RPMI7951 (cell line): ENCODE measurements at places on chromosomes 12 and 14. TPM values are rescaled to one million over a fixed set of nuclear protein-coding genes. Genes with fewer than 3 reads are reported as not detected.

- DNase-seq, result peak; percentile 71
Measured at GRCh38 chr12:121872546-121873215, 14.0 kb upstream of the HPD start.

- no peak for DNase-seq
Measured at GRCh38 chr14:75141062-75141461, 14.2 kb upstream of the NEK9 start.

DNA sequence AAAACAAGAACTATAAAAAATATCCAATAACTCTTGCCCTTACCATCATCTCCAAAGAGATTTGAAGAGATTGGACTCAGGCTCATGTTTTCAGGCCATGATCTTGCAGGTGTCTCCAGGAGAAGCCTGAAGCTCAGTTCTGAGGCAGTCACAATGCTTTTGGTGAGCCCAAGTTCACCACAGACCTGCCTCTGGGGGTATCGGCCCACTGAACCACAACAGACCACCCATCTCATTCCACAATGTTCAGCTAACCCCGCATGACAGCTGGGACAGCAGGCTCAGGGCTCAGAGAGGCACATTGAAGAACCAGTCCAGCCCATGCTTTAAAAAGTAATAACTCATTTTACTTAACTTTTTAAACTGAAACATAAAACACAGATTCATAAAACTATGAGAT, 28.3 kb upstream of the APOLD1 start:
- DNase-seq, result no peak

DNA sequence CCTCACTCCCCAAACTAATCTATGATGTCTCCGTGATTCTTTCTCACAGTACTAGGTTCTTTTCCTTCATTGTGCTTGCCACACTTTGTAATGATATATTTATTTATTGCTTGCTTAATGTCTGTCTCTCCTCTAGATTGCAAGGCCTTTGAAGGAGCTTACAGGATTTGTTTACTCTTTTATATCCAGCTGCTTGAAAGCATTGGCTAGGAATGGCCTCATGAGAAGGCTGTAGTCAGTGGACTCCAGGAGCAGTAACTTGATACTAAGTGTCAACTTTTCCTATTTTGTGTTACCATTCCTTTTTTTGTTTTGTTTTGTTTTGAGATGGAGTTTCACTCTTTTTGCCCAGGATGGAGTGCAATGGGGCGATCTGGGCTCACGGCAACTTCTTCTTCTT, 7.3 kb upstream of the FAM234B start:
- no peak for DNase-seq

DNA sequence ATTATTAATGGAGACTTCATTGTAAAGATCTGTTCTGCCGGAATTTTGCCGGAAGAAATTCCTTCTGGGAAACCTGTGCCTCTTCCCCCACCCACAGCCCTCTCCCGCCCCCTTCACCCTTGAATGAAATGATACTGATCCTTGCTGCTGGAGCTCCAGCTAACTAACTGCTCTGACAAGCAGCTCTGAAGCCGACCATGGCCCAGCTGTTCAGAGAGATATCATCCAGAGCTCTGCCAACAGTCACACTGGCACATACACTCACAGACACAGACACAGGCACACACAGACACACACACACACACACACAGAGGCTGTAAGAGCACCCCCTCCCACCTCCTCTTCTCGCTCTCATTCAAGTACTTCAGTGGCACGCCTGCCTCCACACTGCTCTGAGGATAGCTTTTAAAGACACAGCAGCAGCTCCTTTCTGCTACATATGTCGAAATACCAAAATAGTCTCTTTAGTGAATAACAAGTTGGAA, 88.6 kb downstream of the R3HDM2 start:
- DNase-seq, result no peak

GRCh38 chr12:98894412-98895085, 249.5 kb downstream of the APAF1 start:
- DNase-seq, result no peak

- no peak for DNase-seq
Measured at GRCh38 chr12:48882972-48883304, 17.3 kb upstream of the RND1 start.

- DNase-seq, result no peak
Measured at GRCh38 chr14:61542848-61543790, 152.2 kb upstream of the HIF1A start.

DNA sequence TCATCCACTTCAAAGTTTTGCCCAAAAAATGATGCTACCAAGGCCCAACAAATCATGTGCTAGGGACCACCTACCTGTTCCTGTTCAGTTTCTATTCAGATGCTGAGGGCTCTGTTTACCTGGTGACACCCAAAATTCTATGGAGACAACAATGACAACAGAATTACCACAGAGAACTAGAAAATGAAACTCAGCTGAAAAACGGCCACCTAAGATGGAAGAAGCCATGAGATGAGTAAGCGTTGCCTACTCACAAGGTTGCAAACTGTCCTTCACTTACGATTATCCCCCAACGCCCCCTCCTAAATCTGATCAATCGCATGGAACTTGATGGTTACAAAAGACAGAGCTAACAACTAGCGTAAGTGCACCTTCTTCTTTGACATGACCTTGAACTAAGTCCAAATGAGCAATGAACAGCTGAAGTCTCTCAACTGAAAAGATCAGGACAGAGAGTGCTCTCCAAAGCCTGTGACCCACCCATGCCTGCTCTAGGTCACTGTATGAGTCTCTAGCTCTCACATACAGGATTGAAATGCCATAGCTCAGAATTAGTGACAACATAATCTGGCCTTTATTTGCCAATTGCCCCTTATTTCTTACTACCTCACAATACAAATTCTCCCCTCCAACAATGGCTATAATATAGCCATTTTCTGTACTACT, at the start of gene RNASE11:
Gene RNASE11 (minus strand): TSS at position 513 of the 666 bp plus-strand sequence.
- no peak for DNase-seq

- no peak for DNase-seq
Measured at GRCh38 chr12:7646178-7646475, 19.6 kb downstream of the APOBEC1 start.

DNA sequence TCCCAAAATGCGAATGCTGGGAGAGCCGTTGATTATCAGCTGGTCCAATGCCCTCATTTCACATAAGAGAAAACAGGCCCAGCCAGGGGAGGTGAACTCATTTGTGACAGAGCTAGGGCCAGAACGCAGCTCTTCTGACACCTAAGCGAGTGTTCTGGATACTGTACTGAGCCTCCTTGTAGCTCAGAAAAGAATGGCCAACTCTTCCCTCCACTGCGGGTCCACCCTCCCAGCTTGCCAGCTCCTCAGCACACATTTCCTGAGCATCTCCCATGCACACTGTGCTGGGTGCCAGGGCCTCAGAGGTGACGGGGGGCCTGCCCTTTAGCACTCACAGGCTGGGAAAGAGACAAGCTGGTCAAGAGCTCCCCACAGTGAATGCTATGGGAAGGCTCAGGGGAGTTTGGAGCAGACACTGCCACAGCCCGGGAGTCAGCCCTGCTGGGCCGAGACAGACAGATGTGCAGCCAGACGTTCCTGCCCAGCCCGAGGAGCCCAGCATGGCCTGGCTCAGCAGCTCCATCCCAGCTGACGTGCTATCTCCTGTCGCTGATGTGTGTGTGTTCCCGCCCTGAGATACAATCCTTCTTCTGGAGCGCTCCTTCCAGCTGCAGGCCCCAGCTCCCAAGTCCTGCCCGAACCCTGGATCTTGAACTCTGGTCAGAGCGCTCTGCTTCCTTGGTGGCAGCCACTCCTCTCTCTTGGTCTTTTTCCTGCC, 3.5 kb downstream of the CMTM5 start:
- no peak for DNase-seq

DNA sequence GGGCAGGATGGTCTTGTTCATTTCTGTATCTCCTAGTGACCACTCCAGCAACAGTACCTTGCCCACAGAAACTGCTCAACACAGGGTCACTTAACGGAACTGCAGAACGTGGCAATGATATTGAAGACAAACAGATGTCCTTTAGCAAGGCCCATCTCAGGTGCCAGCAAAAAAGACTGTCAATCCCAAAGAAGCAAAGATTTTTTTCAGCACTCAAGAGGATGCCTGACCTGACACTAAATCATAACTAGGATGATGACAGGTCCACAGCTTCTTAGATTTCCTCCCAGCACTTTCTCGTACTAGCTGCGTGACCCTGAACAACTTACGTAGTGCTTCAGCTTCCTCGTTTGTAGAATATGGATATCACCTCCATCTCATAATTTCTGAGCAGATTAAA, 39.4 kb downstream of the ATP2B1 start:
- no peak for DNase-seq

The MYO1H gene
- total RNA-seq, result not detected in 2 replicates

The KCNJ8 gene
- under 0.01 TPM in 1 of 2 replicates, not detected in the other for total RNA-seq

The BEST3 gene
- not detected in 2 replicates for total RNA-seq

The C3AR1 gene
- total RNA-seq, result 0.39 and 1.2 TPM in 2 replicates
